ENCODE measurements at places on chromosomes 2 and 18.

DNA sequence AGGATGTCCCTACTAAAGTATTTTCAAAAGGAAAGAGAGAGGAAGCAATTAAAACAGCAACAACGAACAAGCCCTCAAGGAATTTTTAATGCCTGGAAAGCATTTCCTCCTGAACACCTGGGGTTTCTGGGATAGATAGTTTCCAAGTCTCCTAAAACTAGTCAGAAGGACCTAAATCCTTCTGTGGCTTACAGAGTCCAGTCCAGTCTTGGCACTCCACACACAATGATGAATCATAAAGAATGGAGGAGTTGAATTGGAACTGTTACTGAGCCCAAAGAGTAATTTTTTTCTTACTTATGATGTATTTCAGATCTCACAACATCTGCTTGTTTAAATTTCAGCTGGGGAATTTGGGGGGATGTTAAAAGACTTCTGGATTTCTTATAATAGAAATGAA is 144.6 kb upstream of the SETBP1 start:
- no peak for DNase-seq

DNA sequence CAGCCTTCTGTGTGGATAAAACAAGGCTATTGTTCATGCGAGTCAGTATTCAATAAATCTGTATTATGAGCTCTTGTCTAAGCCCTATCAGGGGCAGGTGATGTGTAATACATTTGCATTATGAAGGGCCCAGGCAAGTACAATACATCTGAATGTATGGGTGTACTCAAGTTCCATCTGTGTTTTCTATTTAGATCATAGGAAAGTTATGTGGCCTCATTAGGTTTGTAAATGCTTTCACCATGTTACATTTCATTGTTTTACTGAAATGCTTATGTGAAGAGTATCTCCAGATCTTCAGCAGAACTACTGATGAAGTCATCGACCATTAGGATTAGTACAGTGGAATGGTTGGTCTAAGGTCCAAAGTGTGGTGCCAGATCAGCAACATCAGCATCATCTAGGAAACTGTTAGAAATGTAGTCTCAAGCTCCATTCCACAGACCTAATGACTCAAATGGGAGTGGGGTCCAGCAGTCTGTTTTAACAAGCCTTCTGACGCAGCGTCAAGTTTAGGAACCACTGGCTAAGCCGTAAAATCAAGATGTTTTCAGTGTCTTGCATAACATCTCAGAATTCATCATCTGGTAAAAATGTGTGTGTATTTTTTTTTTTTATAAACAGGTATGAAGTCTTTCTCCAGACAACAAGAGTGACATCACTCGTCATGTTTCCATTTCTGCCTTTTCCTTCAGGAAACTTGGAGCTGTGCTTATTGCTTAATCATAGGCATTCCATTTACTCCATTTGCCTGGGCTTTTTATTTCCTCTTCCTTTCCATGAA is 80.5 kb downstream of the LYPD6 start:
- no peak for DNase-seq

DNA sequence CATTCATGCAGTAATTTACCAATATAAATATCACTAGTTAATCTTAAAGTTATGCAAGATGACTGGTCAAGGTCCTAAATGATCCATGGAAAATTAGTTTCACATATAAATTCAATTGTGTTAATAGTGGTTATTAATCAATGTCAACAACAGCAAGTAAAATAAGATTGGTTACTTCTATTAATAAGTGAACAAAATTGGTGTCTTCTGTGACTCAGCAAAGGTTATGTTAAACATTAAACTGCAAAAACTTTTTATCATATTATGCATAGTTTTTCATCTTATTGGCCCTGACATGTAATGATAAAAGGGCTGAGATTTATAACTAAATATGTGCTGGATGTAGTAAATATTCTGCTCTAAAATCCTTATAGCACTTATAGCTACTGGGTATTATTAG is 359.0 kb upstream of the UBE2E3 start:
- no peak for DNase-seq

GRCh38 chr2:24739354-24740025 is 53.7 kb downstream of the PTRHD1 start:
- DNase-seq = no peak

GRCh38 chr18:37634516-37634915 is 68.9 kb upstream of the CELF4 start:
- no peak for DNase-seq

DNA sequence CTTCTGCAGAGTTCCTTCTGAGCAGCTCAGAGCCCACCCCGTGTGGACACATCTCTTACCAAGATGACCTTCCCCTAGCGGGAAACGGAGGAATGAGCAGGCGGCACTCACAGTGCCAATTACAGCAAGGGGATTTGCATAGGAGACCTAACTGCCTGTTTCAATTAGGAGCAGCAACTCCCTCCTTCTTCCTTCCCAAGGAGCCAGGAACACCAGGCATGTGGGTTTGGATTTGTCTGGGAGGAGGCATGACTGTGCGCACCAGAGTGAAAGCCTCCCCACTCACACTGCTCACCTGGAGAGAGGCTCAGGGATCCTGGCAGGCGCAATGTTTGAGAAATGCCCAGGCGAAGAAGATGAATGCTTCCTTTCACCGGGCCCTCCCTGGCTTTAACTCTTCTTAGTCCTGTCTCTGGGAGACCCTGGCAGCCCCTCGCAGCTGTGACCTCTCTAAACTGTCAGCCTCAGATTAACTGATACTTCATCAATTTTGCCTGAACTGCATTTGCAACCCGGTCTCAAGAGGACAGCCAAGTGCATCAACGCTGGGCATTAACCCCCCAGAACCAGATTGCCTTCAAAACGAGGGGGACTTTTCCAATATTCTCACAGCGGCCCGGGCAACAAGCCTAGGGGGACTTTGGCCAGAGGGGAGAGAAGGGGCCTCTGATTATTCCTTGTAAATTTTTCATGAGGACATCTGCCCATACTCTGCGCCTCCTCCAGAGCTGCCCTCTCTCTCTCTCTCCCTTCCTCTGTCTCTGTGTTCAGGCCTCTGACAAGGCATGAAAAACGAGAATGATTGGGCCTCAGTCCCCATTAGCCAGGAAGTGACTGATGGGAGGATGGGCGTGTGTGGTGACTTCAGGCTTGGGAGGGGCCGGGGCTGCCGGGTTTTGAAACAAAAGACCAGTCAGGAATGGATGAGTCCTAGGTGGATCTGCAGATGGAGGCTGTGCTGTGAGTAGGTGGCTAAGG is 93.8 kb downstream of the CMPK2 start:
- DNase-seq = peak; percentile 6

GRCh38 chr2:231139796-231140195 is 15.0 kb upstream of the HTR2B start:
- DNase-seq = no peak

GRCh38 chr2:76675212-76675611 is 847.0 kb downstream of the LRRTM4 start:
- no peak for DNase-seq

DNA sequence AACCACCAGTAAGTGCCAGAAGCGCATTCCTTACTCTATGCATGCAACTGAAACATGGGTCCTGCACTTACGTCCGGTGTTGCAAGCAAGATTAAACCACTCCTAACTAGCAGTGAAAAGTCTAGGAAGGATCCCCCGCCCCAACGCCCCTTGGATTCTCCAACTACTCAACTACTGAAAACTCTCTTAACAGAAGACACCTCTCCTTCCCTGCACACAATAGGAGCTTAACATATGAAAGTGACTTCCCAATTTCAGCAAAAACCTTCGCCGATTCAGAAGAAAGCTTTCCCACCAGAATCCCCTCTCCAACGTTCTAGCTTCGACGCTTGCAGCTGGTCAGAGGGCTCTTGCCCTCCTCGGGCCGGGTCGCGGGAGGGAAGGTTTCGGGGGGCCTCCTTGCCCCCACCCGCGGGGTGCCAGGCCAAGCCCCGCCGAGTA is 578 bp downstream of the IWS1 start:
- DNase-seq = peak; percentile 35

- DNase-seq = no peak
Observed at GRCh38 chr2:70014959-70015358, 53.5 kb upstream of the ASPRV1 start.

- DNase-seq = peak; percentile 11
Observed at GRCh38 chr2:50126845-50127244, 905.1 kb downstream of the NRXN1 start.

GRCh38 chr18:44798433-44799048 is 117.9 kb downstream of the SETBP1 start:
- DNase-seq = no peak

DNA sequence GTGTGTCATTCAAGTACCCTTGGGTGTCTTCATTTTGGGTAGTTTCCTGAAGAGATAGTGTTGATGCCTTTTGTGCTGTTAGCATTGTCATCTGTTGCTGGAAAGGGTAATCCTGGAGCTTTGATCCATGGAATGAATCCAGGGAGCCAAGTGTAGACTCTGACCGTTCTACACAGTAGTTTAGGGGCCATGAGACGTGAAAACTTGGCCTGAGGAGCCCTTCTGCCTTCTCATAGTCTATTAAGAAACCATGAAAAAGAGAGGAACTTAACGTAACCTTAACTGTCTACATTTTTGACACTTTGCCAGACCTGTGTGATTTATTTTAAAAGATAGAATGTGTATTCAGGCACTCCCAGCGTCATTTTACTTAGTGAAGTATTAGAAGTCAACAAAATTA is 194.0 kb downstream of the BABAM2 start:
- no peak for DNase-seq
